Hepatocyte (in vitro differentiated cells): ENCODE measurements at places on chromosomes 4 and X. TPM values are rescaled to one million over a fixed set of nuclear protein-coding genes. Genes with fewer than 3 reads are reported as not detected.

Gene DHRSX
- total RNA-seq, result 37.2 and 42.7 TPM in 2 replicates

GRCh38 chr4:182770259-182770995, 146.8 kb downstream of the DCTD start:
- peak; percentile 29 for DNase-seq

GRCh38 chr4:136931781-136932180, 600.5 kb downstream of the PCDH18 start:
- no peak for DNase-seq

Gene SLIT2
- 26.0 and 33.1 TPM in 2 replicates for total RNA-seq
